ENCODE measurements at places on chromosomes 2 and 18. TPM values are rescaled to one million over a fixed set of nuclear protein-coding genes. Genes with fewer than 3 reads are reported as not detected.

Gene AGAP1
- 84.2 TPM for total RNA-seq

Gene PLCL1
- 3.7 TPM for total RNA-seq

Gene MAB21L4
- 11.6 TPM for total RNA-seq

DNA sequence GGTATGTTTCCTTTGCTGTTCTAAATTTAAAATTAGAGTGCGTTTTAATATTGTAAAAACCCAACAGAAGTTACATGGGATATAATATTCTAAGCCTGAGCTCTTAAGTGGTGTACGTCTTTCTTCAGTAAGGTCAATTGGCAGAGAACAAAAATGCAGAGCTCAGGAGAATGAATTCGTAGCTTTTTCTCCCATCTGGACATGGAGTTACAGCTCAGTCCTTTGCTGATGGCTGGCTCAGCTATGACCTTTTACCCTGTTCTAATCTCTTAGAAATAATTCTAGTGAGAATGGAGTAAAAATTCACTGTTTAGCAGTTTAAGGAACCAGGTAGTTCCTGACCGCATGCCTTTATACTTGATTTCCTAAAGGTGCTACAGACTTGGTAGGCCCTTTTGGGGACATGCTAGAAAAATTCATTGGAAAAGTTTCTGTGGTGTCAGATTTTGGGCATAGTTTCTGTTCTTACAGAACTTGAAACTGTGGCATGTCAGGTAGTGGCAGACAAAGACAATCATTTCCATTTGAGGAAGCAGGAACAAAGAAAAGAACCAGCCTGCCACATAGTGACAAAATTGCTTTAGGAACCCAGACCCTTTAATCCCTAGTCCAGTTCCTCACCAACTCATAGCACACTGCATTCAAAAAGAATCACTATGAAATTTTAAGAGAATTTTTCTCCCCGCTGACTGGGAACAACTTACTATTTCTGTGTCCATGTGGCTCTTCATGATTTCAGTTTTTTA, 566.8 kb upstream of the ZNF804A start:
- no peaks in the 10 kb centered on the region for H3K27me3 ChIP-seq
- no peaks in the 10 kb centered on the region for H3K4me1 ChIP-seq
- no peak for DNase-seq
- no peak overlapping the region for H3K4me3 ChIP-seq
- H3K27ac ChIP-seq, result no peak overlapping the region
- H3K36me3 ChIP-seq, result no peaks in the 10 kb centered on the region

GRCh38 chr2:111984213-111984604, 70.9 kb upstream of the TMEM87B start:
- no peaks in the 10 kb centered on the region for H3K4me1 ChIP-seq
- H3K27ac ChIP-seq, result no peak overlapping the region
- H3K4me3 ChIP-seq, result no peak overlapping the region
- H3K27me3 ChIP-seq, result no peaks in the 10 kb centered on the region
- no peaks in the 10 kb centered on the region for H3K36me3 ChIP-seq

- peaks cover 53% of the 10 kb centered on the region for H3K4me1 ChIP-seq
- peak overlapping the region; percentile 82 for H3K27ac ChIP-seq
- no peaks in the 10 kb centered on the region for H3K27me3 ChIP-seq
- DNase-seq, result peak; percentile 75
Measured at GRCh38 chr2:127086990-127087790, 19.8 kb downstream of the BIN1 start.
